Jurkat, Clone E6-1 (cell line): ENCODE measurements at places on chromosomes 3 and 15.

DNA sequence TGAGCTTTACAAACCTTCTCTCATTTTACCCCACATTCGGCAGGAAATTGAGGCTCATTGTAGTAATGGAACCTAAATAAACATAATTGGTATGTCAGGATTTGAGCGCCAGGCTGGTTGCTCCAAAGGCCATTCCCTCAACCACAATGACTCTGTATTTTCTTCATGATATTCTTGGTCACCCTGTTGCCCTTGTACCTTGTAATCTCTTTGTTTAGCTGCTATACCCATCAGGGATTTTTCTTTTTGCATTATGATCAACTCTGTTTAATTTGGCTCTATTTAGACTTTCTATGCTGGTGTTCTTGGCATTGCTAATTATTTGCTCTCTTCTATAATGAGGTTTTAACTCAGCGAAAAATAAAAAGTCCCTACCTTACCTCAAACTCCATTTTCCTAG, 29.8 kb downstream of the DUOX2 start:
- DNase-seq: no peak

DNA sequence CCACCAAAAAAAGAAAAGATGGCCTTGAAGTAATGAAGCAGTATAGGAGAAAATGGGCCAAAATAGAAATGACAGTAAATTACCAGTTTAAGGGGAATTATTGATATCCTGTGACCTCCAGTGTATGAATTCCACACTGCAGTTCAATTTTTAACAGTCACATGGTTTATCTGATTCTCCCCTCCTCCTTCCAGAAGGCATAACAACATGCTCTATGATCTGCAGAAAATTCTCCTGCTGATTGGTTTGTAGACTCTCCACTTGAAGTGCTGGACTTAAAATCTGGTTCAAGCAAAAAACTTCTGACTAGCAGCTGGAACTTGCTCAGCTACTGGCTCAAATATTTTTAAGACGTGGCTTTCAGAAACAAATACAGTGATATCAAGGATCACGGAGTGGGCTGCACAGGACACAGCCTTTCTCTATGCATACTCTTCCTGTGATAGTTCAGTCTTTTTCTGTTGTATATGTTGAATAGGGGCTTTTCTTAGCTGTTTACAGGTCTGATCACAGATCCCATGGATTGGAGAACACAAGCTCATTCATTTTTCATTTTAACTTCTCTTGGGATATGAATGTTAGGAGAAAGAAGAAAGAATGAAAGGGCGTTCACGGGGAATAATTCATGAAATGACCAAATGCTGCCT, 211.5 kb downstream of the LSAMP start:
- DNase-seq: no peak

- DNase-seq: no peak
Observed at GRCh38 chr15:53675832-53676231, 83.6 kb downstream of the WDR72 start.

- DNase-seq: no peak
Observed at GRCh38 chr3:141816958-141817357, 53.8 kb downstream of the GRK7 start.

DNA sequence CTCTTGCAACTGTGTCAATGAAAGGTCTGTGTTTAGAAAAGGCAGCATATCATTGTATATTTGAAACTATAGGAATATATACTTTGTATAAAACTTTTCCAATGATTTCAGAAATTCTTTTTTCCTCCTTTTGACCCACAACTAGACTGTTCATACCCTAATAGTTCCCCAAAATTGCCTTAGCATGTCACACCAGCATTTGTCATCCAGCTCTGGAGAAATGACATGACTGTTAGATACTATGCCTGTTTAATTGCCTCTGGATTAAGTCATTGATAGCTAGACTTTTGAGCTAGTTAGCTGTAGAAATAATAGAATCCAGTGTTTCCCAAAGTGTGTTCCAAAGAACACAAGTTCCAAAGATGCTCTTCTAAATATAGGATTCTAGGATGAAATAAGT, 32.4 kb downstream of the B3GALNT1 start:
- DNase-seq: no peak

- no peak for DNase-seq
Observed at GRCh38 chr15:70714565-70714964, 48.8 kb downstream of the UACA start.

DNA sequence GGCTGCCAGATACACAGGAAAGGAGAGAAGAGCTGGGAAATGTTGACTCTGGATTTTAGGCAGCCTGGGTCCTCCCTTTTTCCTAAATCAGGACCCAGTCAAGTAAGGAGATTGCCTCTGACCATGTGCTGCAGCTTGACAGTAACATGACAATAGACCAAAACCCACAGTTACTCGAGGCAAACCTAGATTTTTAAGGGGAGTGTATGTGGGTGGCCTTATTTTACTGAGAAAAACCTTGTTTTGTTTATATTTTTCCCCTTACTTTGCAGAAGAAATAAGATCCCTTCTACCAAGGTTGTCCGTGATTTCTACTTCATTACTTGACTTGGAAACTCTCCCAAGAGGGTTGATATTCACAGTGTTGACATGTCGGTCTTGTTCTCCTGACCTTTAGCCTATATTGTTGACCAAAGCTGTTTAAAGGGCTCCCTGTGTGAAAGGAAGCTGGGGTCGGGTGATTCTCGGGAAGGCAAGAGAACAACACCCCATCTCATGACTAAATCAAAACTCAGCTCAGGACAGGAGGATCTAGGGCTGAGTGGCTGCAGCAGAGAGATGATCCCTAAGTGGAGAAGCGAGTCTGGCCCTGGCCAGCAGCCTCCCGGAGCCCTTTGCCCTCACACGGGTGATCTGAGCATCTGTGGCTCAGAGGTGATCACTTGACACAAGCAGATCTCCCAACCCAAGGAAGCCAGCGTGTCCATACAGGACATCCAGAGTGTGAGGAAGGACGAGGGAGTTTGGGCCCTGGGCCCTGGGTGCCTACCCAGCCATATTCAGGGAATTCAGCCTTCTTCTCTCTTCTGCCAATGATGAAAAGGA, 31.0 kb upstream of the SLCO2A1 start:
- DNase-seq: no peak

GRCh38 chr15:81454024-81454423, 80.0 kb upstream of the TMC3 start:
- no peak for DNase-seq

GRCh38 chr15:70767667-70768066, 4.3 kb upstream of the UACA start:
- DNase-seq: no peak

- DNase-seq: no peak
Observed at GRCh38 chr3:38453913-38454177, 155 bp downstream of the ACVR2B start.

DNA sequence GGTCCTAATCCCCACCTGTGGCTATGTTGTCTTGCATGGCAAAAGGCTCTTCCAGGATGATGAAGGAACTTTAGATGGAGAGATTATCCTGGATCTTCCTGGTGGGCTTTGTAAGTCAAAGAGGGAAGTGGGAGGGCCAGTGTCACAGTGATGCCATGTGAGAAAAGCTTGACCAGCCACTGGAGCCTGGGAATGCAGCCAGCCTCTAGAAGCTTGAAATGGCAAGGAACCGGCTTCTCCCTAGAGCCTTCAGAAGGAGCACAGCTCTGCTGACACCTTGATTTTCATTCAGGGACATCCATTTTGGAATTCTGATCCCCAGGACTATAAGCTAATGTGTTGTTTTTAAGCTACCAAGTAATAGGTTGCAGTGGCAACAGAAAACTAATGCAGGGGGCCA, 58.3 kb downstream of the CLEC3B start:
- no peak for DNase-seq

DNA sequence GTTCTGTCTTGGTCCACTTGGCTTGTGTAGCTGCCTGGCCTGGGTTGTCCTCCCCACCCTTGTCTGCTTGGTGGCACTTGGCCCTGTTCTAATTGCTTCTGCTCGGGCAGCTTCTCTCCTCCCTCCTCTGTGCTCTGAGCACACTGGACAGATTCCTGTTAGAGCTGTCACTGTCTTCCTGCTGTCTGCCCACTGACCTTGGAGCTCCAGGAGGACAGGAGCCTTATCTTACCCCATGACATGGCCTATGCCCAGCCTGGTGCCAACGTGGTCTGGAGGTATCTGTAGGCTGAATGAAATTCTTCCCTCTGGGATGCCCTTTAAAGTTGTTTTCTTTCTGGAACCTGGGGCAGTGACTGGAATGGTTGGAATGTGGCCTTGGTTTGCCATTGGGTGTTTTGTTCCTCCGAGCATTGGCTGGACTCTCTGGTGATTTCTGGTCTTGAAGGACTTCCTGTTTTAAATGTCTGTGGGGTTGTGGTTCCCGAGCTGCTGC, 94.1 kb downstream of the FAM43A start:
- DNase-seq: no peak

DNA sequence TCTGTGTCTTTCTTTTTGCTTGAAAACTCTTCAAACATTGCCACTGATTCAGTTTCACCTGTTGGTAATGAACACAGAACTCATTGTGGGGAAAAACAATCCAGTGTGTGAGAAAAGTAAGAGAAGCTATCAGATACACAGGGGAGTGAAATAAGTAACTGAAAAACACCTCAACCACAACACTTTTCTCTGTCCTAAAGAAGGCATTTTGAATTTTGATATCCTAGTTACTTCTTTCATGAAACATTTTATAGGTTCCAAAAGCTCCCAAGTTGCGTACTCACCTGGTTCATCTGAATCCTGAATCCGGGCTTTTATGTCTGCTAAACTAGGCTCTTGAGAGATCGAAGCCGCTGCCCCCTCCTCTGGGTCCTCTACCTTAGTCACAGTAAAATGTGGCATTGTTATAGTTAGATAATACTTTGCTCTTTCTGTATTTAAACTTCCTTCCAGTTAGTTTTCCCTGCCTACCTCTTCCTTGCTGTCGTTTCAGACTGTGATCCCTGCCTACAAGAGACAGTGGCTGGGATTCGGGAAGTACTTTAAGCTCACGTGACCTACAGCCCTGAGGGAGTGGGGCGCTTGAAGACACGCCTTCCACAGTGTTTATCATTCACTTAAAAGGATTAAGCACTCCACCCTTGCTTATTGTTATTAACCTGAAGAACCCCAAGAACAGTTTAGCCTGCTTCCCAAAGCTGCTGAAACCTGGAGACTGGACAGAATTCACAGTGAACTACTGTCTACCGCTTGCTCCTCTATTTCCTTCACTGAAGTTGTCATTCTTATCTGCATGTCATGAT, 19.1 kb downstream of the SLC12A6 start:
- no peak for DNase-seq

DNA sequence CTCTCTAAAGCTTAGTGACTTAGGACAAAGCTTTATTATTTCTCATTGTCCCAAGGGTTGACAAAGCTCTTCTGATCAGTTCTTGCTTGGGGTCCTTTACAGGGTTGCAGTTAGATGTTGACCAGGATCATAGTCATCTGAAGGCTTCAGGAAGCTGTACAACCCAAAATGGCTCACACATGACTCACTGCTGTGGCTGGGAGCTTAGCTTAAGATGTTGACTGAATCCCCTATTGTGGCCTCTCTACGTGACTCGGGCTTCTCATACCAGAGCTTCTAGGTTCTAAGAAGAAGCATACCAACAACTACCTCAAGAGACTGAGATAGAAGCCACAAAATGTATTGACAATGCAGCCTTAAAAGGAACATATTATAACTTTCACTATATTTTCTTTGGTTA, 569.6 kb upstream of the ROBO2 start:
- DNase-seq: no peak
